H9 (cell line): ENCODE measurements at places on chromosomes 2 and 18. TPM values are rescaled to one million over a fixed set of nuclear protein-coding genes. Genes with fewer than 3 reads are reported as not detected.

Gene DHRS9
- total RNA-seq: not detected in 2 replicates

GRCh38 chr2:17543848-17544247, 3.4 kb downstream of the VSNL1 start:
- DNase-seq: peak; percentile 42

DNA sequence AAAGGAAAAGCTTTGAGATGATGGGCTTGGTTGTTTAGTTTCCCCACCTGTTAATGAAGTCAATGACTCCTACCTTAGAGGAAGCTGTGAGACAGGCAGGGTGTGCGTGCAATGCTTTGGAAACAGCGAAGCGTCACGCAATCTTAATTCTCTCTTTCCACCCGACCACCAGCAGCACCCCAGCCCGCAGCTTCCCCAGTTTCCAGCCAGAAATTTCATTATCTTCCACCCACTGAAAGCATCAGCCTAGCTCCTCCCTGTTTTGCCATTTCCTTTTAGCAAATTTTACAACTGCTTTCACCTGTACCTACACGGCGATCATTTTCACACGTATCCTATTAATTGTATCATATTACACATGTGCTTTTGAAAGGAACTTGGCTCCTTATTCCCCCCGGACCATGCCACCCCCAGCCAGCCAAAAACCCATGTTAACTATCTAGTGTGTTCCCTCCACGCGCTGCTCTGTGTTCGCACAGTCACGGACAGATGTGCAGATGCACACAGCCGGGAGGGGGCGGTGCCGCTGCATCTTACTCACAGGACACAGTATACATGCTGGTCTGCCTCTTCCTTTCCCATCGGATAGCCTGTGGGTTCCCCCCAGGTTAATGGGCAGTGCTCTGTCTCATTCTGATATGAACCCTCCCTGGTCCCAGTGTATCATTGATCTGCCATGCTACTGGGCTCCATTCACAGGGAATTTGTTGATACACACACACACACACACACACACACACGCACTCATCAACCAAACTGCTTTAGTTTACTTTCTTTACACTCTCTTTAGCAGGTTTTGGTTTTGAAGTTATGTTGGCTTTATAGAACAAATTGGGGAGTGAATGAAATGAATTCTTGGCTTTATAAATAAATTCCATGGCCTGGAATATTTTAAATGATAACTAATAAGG, 22.4 kb downstream of the CYP27C1 start:
- peak; percentile 81 for DNase-seq

DNA sequence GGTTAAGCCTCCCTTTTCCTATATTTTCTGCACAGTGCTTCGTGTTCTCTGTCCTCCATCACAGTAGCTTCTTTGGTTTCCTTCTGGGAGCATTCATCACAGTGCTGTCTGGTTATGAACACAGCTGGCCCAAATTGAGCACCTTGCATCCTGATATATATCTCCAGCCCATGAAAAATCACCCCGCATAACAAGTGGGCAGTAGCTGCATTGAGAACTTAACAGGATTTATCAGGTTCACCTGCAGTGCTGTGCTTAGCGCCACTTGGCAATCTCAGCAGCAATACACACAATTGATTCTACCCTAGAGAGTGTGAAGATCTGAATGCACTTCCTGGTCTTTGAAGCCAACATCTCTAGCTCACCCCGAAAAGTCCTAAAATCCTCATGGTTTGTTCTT, 408.0 kb downstream of the RNF144A start:
- no peak for DNase-seq
